ENCODE measurements at places on chromosomes 13 and 19. TPM values are rescaled to one million over a fixed set of nuclear protein-coding genes. Genes with fewer than 3 reads are reported as not detected.

Gene PABPC3
- total RNA-seq = 0.14 TPM

Gene DIRAS1
- 0.23 TPM for total RNA-seq

Gene ZNF844
- 5.7 TPM for total RNA-seq

Gene NDUFS7
- total RNA-seq = 98.8 TPM

Gene DCLK1
- total RNA-seq = 38.1 TPM

- DNase-seq = peak; percentile 39
Observed at GRCh38 chr13:49220036-49220855, at the start of gene MLNR. TSS of gene MLNR (plus strand) at chr13:49220338. CDS start at chr13:49220338, 0 bp downstream.

- no peak for DNase-seq
Observed at GRCh38 chr13:85405316-85405897, 393.8 kb downstream of the SLITRK6 start.

DNA sequence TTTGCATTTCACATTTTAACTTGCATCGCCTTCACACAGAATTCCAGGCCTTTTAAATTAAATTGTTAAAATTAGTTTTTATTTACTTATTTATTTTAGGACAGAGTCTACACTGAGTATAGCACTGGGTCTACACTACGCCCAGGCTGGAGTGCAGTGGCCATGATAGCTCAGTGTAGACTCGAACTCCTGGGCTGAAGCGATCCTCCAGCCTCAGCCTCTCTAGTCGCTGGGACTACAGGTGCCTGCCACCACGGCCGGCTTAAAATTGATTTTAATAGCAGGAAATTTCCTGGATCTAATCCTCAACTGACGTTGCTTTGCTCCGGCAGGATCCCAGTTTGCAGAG, 301 bp upstream of the ZNF610 start:
- no peak for DNase-seq

- DNase-seq = no peak
Observed at GRCh38 chr13:48641404-48641803, 12.3 kb upstream of the CYSLTR2 start.

- no peak for DNase-seq
Observed at GRCh38 chr13:24905242-24905641, 141.3 kb downstream of the RNF17 start.

DNA sequence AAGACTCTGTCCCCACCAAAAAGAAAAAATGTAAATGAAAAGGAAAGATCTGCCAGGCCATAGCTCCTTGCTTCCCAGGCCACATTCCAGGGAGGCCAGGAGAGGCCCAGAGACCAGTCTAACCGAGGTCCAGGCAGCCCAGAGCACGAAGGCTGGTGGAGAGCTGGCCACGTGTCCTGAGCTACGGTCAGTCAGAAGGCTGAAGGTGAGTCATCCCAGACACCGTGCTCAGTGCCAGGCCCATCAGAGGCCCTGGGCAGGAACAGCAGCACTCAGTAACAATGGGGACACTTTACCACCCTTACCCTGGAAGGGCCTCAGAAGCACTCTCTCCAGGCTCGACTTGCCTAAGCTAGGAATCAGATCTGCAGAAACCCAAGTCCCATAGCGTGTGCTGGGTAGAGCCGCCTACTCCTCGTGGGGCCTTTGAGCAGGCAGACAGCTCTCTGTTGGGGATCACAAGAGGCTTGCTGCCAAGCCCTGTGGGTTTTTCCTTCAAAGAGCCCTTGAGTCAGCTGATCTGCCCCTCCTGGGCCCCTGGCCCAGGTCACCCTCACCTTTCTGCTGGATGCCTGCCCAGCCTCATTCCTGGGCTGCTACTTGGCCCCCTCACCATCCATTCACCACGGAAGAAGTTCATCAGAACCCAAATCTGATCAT, 11.6 kb upstream of the DNMT1 start:
- peak; percentile 58 for DNase-seq

DNA sequence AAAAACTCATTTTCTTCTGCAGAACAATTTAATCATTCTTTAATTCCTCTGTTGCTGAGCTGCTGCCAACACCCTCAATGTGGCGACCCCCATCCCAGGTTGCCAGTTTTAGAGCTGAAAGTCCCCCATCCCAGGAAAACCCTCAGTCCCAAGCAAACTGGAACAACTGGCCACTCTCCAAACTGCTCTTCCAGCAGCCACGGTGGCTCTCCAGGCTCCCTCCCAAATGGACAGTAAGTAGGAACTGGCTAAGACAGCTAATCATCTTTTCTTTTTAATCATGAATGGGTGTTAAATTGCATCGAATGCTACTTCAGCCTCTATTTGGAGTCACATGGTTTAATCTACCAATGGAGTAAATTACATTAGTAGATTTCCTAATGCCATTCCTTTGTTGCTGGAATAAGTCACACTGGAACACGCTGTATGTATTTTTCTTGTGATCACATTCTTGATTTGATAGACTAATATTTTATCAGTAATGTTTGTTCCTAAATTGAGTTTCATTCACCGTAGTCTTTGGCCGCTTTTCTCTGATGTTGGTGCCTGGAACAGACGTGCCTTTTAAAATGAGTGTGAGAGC, 33.7 kb upstream of the VSTM2B start:
- no peak for DNase-seq
